ENCODE measurements at places on chromosomes 16 and 17.

DNA sequence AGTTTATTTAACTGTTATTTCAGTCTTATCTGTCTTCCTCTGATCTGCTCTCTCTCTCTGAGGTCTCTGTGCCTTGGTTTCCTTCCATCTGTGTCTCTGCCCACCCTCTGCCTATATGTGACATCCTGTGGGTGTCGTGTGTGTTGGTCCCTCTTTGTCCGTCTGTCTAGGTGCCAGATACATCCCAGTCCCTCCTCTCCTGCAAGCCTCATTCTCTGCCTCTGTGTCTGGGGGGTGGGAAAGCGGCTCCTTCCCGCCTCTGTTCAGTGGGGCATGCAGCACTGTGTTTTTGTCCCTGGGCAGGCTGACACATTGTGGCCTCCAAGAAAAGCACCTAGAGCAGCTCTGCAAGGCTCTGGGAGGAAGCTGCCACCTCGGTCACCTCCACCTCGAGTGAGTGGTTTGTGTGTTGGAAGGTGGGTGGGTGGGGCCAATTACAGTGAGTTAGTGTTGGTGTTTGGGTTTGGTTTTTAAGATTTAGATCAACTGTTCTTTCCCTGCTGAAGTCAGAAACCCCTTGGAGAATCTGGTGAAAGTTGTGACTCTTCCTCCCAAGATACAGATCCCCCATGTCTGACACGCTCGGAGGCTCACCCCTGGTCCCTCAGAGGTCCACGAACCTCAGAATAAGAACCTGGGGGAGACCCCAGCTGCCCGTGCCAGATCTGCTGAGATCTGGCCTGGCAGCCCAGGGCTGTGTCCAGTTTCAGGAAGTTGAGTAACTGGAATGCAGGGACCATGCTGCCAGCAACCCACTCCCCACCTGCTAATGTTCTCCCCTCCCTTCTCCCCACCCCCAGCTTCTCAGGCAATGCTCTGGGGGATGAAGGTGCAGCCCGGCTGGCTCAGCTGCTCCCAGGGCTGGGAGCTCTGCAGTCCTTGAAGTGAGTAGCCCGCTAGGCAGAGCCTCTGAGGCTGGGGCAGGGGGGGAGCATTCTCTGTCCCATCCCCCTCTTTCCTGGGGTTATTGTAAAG is 50.9 kb upstream of the CPNE2 start:
- peak; percentile 62 for DNase-seq

DNA sequence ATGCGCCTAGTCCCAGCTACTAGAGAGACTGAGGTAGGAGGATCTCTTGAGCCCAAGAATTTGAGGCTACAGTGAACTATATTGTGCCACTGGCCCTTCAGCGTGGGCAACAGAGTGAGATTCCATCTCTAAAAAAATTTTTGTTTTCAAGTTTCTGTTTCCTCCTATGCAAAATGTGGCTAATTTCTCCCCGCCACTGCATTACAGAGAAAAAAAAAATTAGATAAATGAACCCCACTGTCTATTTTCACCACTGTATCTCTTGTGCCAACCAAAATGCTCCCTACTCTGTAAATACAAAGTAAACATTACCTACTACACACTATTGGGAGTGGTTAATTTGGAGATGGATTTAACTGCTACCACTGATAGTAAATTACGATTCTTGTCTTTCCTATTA is 2.0 kb downstream of the MARF1 start:
- no peak for DNase-seq

DNA sequence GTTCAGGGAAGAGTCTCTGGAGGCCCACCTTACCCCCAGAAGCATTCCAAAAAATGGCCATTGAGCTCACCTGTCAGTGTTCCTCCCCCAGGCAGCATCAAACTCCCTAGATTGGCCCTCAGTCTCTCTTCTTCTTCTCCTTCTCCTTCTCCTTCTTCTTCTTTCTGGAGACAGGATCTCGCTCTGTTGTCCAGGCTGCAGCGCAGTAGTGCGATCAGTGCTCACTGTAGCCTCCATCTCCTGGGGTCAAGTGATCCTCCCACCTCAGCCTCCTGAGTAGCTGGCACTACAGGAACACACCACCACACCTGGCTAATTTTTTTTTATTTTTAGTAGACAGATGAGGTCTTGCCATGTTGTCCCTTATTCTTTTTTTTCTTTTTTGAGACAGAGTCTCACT is 16.4 kb upstream of the WNT3 start:
- DNase-seq, result no peak

- no peak for DNase-seq
These were observed 7.0 kb upstream of the TMEM235 start for GRCh38 chr17:78224231-78225087.

- no peak for DNase-seq
These were observed 20.7 kb upstream of the MED13 start for GRCh38 chr17:62085511-62086408.

GRCh38 chr17:55606488-55606815 is 95.2 kb upstream of the SMIM36 start:
- DNase-seq, result no peak

GRCh38 chr17:57868007-57868909 is 18.4 kb upstream of the MRPS23 start:
- no peak for DNase-seq

DNA sequence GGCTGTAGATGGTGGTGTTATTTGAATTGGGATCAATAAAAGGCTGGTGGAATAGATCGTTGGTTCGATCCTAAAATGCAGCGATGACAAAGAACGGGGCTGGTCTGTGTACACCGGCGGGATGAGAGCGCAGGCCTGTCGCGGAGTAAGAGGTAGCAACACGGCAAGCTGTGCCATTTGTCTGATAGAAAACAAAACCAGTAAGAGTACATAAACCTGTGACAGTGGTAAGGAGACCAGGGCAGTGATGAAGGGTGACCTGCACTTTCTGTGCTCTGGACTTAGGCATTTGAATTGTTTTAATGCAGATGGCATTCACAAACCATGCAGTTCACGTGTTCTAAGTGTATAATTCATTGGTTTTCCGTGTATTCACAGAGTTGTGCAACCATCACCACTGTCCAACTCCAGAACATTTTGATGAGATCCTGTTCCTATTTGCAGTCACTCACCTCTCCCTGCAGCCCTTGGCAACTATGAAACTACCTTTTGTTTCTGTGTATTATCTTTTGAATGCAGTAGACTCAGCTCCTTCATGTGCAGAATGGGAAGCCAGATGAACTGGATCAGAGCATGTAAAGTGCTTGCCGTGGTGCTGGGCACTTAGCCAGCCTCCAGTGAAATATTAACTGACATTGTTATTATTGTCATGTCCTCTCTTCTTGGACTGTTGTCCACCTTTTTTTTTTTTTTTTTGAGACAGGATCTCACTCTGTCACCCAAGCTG is 286.1 kb downstream of the SNX29 start:
- DNase-seq, result no peak

GRCh38 chr16:89031715-89032659 is 55.0 kb upstream of the CBFA2T3 start:
- DNase-seq, result peak; percentile 20

- no peak for DNase-seq
These were observed 103.6 kb upstream of the C16orf82 start for GRCh38 chr16:26963109-26963508.

DNA sequence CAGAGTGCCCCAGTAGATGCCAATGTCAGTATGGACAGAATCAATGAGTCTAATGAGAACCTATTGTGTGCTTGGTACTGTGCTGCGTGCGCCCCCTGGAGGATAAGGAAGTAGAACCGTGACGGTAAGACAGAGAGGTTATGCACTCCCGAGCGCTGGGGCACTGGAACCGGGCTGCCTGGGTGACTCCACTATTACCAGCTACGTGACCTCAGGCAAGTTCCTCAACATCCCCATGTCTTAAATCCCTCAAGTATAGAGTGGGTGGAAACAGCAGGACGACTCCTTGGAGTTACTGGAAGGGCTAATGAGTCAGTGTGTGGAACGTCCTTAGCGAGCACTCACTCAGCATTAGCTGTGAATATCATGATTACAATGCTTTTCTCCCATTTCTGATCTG is 16.2 kb downstream of the CHST4 start:
- peak; percentile 18 for DNase-seq

- DNase-seq, result no peak
These were observed 8.4 kb upstream of the CLDN9 start for GRCh38 chr16:3004319-3004718.

GRCh38 chr16:51524555-51525373 is 373.7 kb upstream of the SALL1 start:
- DNase-seq, result no peak

- no peak for DNase-seq
These were observed 4.7 kb downstream of the SALL1 start for GRCh38 chr16:51146256-51146924.

- DNase-seq, result no peak
These were observed 7.4 kb upstream of the HSD17B2 start for GRCh38 chr16:82027629-82028064.

- peak; percentile 86 for DNase-seq
These were observed 1.0 kb downstream of the PER1 start for GRCh38 chr17:8151120-8151640.

DNA sequence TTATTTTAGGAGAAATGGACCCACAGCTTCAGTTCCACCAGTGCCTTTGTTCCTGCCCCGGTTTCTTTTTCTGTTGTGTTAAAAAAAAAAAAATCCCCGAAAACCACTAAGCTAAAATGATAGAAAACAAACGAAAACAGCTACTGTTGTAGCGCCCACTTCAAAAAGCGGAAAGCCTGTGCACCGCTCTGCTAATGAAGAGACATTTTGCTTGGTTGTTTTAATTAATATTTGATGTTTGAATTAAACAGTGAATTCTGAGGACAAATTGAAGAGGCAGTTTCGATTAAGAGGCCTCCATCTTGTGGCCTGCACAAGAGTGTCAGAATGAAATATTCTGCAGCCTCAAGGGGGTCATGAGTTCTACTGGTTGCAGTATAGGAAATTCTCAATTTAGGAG is 186.7 kb downstream of the RPTOR start:
- no peak for DNase-seq

DNA sequence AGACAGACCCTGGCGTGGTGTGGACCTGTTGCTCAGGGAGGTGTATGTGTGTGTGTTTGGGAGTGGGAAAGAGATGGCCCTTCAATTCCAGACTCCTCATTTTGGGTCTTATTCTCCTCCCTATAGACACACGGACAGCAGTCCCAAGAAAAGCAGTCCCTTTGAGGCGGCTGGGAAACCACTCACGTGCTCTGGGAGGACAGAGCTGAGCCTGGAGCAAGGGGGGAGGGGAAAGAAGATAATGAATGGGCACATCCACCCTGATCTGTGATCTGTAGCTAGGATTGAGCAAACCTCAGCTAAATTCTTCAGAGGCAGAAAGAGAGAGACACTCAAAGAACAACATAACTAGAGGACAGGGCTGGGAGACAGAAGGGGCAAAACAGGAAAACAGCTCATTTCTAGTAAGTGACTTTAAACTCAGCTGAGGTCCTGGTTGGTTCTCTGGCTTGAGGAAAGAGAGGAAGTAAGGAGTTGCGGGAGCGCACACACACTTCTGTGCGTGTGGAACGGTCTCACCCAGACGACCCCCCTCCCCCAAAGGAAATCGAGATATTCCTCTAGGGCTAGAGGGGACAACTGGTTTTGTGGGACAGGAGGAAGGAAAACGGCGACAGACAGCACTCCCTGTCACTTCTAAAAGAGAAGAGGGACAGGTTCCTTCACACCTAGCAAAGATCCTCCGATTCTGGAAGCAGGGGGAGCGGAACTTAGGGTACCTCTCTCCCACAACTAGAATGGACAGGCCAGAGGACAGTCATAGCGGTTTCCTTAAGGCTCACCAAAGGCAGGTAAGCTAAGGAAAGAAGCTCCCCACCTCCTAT is 658 bp downstream of the RAB5C start:
- no peak for DNase-seq

GRCh38 chr17:42744283-42744805 is 496 bp downstream of the EZH1 start:
- peak; percentile 46 for DNase-seq

GRCh38 chr17:79183293-79184158 is 108.9 kb downstream of the ENGASE start:
- DNase-seq, result no peak

- DNase-seq, result no peak
These were observed 7.6 kb downstream of the CBX8 start for GRCh38 chr17:79788989-79789942.

DNA sequence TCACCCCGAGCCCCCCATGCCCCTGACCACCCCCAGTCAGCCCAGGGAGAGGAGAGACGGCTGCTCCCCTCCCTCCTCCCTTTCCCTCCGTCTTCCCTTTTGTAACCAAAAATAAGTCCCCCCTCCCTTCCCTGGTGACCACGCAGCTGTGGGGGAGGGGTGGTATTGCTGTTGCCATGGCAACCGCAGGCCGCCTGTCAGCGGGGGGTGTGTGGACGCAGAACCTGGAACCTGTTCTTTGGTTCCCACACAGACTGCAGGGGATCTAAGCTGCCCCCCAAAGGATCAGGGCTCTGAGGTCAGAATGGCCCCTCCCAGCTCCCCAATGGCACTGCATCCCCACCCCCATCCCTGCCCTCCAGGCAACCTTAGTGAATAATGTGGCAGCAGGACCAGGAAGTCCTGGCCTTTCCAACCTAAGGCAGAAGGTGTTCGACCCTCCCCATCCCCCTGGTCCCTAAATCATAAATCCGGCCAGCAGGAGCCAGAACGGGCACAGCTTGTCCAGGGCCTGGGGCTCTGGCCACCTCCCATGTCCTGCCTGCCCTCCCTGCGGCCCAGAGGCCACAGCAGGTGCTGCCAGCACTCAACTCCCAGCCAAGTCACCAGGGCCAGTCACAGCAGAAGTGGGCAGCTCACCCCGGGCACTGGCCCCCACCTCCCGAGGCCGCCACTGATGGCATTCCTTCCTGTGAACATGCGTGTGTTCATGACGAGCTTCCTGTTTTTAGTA is 12.0 kb downstream of the CA4 start:
- no peak for DNase-seq

DNA sequence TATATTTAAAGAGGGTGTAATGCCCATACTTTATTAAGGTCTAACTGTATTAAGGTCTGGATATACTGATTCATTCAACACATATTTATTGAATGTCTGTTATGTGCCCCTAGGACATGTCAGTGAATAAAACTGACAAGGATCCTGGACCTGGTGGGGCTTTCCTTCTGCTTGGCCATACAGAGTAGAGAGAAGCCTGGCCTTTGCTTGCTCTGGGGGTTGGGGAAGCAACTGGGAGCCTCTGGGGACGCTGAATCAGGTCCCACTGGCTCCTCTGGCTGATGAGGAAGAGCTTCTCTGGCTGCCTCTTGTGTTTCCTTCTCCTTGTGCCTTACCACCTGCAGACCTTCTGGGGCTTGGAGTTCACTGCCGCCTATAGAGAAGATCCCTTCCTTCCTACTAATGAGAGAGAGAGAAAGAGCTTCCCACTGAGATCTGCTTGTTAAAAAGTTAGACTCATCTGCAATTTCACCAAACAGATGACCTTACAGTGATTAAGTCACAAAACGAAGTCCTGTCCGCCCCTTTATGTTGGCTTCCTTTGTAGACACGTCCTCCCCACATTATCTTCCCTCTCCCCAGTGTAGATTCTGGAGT is 49.7 kb downstream of the MSI2 start:
- no peak for DNase-seq

DNA sequence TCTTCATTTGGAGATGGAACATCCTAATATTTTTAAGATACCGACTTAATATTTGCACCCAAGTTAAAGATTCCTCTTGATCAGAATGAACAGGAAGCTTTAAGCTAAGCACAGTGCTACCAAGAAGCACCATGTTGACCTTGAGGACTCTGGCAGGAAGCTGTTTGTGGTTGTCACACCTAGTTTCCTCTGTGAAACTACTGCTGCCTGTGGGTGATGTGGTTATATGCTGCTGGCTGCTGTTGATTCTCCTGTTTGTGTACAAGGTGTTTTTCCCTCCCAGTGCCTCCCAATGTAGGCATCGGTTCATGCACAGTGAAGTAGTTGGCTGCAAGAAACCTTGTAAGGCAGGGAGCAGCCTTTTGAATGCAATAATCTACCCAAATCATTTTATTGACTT is 23.4 kb downstream of the RBL2 start:
- DNase-seq, result peak; percentile 18
